ENCODE measurements at places on chromosomes 12 and 14.

GRCh38 chr12:69239922-69240630, 707 bp downstream of the CPSF6 start:
- peak; percentile 66 for ATAC-seq

DNA sequence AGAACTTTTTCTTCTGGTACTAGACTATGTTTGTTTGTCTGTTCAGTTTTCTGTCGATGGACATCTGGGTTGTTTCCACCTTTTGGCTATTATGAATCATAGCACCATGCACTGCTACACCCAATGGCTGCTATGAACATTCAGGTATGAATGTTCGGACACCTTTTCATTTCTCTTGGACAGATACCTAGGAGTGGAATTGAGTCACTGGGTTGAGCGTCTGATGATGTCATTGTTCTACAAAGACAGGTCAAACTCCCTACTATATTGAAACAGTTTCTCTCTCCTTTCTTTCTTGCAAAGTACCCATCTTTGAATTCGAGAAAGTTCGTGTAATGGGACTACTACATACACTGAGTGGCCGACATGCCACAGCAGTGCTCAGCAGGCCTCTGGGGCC, 44.7 kb downstream of the KCTD10 start:
- no peak for ATAC-seq

DNA sequence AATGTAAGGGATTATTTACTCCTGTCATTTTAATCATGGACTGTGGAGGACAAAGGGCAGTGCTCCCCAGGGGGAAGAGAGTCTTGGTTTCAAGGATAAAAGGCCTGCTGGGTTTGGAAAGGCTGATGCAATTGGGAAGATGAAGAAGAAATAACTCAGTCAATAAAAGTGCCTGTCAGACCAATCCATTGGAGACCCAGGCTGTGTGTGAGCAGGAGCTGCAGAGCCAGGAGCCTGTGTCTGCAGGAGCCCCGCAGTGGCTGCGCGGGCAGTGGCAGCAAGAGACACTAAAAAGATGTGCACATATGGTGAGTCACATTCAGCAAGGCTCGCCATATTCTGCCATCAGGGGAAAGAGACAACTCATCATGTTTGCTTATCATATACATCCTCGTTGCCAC, 90.4 kb downstream of the CRACR2A start:
- no peak for ATAC-seq

- no peak for ATAC-seq
These were observed 24.8 kb downstream of the KCNA1 start for GRCh38 chr12:4934407-4935035.

GRCh38 chr14:93019367-93019843, 96.3 kb downstream of the ITPK1 start:
- no peak for ATAC-seq
